Activated CD4-positive, alpha-beta memory T cell treated with anti-CD3 and anti-CD28 coated beads, Interleukin-2, amount 10 ng/mL, durations not matched to agents 7 days and 5 days (primary cell): ENCODE measurements at places on chromosomes 16 and 17. TPM values are rescaled to one million over a fixed set of nuclear protein-coding genes. Genes with fewer than 3 reads are reported as not detected.

UQCRC2 gene
- total RNA-seq = 216 TPM

SLC52A1 gene
- total RNA-seq = 0.65 TPM

DNA sequence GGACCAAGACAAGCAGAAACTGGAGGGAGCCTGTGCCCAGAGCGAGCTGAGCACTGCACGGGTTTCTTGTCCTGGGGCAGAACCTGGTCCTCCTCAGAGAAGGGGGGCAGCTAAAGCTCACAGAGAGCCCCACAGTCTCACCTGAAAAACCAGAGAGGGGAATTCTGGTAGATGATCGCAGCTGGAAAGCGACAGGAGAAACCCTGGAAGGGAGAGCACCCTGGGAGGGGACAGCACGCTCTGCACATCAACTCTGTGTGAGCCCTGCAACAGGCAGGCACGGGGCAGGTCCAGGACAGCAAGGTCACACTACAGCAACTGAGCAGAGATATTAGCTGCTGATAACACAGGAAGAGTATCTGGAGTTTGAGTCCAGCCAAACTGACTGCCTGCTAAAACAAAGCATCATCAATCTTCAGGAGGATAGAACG is 18.2 kb downstream of the ZCCHC14 start:
- H3K36me3 ChIP-seq = no peaks in the 10 kb centered on the region
- no peaks in the 10 kb centered on the region for H3K27me3 ChIP-seq
- H3K4me3 ChIP-seq = no peak overlapping the region
- no peak for DNase-seq
- H3K27ac ChIP-seq = no peak overlapping the region
- H3K4me1 ChIP-seq = no peaks in the 10 kb centered on the region

DNA sequence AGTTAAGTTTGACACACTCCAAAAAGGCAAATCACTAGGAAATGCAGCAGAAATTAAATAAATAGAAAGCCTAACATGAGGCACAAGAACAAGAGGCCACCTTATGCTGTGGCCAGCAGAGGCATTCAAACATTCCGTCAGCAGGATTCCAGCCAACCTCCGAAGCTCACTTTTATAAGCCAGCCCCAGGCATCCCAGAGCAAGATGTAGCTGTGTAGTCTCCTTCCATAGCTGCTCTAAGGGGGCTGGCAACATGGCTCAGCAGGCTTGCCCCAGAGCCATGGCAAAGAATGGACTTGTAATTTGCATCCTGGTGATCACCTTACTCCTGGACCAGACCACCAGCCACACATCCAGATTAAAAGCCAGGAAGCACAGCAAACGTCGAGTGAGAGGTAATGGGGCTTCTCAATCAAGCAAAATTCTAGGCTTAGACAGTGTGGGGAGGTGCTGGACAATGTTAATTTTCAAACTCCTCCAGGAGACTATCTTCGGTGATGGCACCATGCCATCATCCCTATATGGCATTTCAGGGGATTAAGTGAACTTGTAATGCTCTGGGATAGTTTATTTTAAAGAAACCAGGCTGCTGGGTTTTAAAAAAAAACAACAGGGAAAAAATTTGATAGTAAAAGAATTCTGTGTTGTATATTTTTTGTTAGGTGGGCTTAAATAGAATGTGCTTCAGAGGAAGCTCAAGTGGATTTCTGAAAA is at the start of gene CLEC3A:
CLEC3A (plus strand) TSS at position 202 of the 714 bp plus-strand sequence; CDS start at position 281, 79 bp downstream.
- peaks cover 16% of the 10 kb centered on the region for H3K27me3 ChIP-seq
- H3K4me3 ChIP-seq = no peak within 1 kb of the TSS
- no peak within 1 kb of the TSS for H3K27ac ChIP-seq
- no peak for DNase-seq

DNA sequence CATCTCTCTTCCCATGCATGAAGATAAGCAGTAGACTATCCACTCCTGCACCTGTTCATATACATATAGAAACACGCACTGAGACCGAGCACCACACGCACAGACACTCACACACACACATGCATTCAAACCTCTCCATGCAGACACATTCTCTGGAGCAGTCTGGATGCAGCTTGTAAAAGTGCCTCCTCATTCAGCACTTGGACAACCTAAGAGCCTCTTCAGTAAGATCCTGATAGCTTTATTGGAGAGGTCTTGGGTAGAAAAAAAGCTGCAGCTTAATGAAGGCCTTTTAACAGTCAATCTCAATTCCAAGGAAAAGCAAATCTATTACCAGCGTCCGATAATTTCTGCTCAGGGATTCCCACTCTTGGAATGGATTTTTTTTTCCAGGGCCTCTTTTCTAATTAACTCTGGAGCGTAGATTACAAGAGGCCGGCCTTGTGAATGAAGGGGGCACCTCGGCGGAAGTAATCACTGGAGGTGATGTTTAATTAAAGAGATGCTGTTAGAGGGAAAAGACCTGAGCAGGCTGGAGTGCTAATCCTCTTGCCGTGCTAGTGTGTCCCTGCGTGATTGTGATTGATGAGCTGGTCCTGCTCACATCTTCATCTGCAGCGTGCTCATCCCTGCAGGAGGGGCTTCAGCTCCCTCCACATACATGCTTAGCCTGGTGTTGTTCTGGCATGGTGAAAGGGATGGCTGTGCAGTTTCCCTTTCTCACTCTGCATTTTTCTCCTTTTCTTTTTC is 155.1 kb downstream of the RBFOX1 start:
- H3K27ac ChIP-seq = no peak overlapping the region
- DNase-seq = no peak
- H3K36me3 ChIP-seq = no peaks in the 10 kb centered on the region
- H3K4me1 ChIP-seq = no peaks in the 10 kb centered on the region

DNA sequence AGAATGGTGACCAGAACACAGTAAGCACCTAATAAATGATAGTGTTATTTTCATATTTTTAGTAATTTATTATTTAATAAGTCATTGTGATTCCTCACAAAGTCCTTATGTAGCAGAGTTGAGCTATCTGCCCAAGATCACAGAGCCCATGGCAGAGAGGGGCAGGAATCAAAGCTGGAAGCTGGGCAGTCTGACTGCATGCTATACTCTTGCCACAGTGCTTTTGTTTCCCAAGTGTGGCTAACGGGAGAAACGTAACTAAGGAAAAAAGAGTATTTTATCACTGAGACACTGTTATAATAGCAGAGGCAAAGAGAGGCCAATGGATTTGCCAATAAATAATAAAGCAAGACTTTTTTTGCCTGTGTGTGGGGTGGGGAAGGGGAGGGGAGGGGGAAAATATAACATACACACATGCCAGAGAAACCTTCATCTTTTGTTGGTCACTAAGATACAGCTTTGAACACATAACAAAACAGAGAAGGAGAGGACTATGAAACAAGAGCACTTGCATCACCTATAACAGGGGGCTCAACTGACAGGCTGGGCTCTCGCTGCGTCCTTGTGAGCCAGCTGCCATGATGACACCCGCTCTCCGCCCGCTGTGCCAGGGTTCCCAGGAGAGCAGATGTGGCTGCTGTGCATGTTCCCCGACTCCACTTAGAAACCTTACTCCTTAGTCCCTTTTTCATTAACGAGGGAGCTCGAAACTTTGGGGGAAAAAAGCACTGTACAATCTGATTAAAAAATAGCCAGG is 10.1 kb downstream of the CSNK2A2 start:
- H3K27ac ChIP-seq = no peak overlapping the region
- DNase-seq = no peak
- H3K27me3 ChIP-seq = no peaks in the 10 kb centered on the region
